ENCODE measurements at places on chromosomes 13 and 19.
A peak's percentile ranks its signal among the peaks of the same experiment; 100 is the strongest.

DNA sequence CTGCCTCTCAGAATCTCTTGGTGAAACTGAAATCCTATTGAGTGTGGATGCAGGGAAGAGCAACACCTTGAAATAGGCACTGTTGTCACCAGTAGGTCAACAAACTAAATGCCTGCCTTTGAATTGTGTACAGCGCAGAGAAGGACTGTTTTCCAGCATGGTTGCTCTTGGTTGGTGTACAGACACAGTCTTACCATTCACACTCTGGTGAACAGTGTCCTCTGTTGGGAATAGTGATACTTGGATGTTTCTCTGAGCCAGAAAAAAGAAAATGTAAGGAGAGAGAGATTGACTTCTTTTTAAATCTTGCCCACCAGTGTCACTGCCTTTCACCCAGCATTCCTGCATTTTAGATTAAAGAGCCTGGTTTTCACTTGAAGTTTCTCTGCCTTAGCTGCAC is 179.7 kb downstream of the STK24 start:
- no peak for DNase-seq

GRCh38 chr19:4692251-4693077 is 22.3 kb upstream of the MYDGF start:
- DNase-seq: no peak

DNA sequence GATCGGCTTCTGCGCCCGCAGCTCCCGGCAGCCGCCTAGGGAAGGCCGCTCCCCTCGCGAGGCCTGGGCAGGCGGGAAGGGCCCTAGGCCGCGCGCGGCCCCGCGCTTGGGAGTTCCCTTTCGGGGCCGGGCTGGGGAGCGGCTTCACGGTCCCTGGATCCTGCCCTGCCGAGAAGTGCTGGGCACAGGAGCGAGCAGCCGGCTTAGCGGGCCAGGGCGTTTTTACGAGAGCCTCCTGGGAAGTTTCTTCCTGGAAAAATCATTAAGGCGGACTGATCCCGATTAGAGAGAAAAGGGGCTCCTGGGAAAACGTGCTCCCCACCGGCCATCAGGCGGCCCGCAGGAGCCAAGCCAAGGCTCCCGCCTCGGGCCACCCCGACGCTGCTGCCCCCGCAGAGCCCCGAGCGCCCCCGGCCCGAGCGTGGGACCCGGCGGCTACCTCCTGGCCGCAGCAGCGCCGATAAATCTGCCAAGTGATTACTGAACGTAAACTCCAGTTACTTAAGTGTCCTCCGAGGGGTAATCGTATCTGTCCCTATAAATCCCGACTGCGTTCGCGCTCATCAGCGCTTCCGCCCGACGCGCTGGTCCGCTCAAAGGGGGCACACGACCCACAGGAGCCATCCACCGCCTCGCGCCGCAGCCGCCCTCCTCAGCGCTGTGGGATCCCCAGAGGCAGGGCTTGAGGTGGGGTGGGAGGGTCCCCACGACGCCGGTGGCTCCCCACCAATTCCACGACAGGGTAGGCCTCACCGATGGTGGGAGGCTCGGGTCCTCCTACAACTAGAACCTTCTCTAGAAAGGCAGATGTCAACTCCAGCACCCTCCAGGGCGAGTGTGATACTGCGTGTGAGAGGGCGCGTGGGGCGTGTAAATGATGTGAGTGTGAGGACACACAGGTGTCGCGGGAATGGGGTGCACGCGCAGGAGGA is 2.8 kb downstream of the ZIC5 start:
- DNase-seq: no peak

- no peak for DNase-seq
These were observed 10.5 kb downstream of the RYR1 start for GRCh38 chr19:38444026-38444425.

GRCh38 chr19:42172261-42172660 is 40.0 kb upstream of the POU2F2 start:
- DNase-seq: peak; percentile 48

DNA sequence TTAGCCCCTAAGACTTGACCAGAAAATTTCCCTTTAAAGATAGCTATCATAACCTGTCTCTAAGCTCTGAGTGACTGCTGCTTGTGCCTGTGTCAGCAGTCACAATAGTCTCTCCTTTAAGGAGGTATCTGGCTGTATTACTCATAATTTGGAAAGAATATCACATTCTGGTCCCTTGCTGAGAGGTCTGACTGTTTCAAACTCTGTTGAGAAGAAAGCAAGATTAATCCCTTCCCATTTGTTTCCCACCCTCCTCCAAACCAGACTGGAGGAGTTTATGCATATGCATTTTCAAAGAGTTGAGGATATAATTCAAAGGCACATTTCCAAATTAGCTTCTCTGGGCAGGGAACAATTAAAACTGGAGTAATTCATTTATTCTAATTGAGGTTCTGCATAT is 2.3 kb downstream of the HTR2A start:
- DNase-seq: no peak

- DNase-seq: no peak
These were observed 109.9 kb downstream of the RBM26 start for GRCh38 chr13:79295906-79296706.

GRCh38 chr13:62747152-62747551 is 1331.5 kb upstream of the PCDH20 start:
- DNase-seq: no peak

- DNase-seq: no peak
These were observed 22.6 kb downstream of the ELF1 start for GRCh38 chr13:40996426-40997092.

Measured in SHP77 (cell line).